ENCODE measurements at places on chromosomes 3 and 15.

GRCh38 chr3:11084098-11084497 is 70.2 kb upstream of the HRH1 start:
- ATAC-seq = peak; percentile 15

DNA sequence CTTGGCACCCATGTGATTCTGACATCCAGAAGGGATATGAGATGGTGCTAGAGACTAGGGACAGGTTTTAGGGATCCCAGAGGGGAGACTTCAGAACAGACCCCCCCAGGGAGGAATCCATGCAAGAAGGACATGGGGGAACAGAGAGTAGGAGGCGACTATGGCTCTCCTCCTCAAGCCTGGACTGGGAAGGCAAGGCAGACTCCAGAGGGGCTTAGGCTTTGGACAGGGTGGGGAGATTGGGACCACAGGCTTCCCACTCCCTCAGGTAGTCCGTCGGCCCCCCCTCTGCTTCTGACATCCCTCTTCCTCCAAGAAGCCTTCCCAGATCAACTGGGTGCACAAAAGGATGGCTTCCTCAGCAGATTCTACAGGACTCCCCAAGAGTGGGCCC is 3.0 kb upstream of the VIPR1 start:
- ATAC-seq = no peak

DNA sequence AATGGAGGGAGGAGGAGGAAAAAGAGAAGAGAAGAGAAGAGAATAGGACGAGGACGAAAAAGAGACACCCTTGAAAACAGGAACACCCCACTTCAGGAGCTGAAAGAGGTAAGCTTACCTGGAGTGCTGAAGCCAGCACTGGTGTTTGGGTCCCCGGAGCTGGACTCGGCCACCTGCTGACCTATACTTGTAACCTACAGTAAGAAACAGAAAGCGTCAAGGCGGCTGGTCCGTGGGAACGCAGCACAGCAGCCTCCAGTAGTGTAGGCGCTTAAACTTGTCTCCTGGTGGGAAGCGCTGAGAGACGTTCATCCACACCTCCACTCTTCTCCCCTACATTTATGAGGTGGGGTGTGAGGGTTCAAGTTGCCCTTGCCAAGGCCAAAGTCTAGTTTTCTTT is 141.0 kb downstream of the NSMCE3 start:
- ATAC-seq = no peak

DNA sequence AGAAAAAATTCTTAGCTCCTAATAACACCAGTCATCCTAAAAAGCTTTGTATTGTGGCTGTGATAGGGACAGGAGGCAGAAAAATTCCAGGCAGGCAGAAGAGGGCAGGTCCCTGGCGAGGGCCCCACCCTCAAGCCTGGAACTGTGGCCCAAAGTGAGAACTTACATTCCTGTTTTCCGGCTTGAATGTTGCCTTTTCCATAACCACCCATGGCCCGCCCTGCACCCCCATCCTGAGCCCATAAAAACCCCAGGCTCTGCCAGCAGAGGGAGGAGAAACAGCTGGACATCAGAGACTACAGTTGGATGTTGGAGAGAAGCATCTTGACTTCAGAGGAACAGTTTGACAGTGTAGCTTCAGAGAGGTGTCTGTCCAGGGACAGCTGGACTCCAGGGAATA is 37.3 kb downstream of the SLCO2A1 start:
- no peak for ATAC-seq

GRCh38 chr3:70085613-70086012 is 86.1 kb downstream of the SAMMSON start:
- no peak for ATAC-seq

- no peak for ATAC-seq
Measured at GRCh38 chr3:152356870-152357276, 88.1 kb downstream of the MBNL1 start.

GRCh38 chr3:13053893-13054292 is 19.3 kb downstream of the IQSEC1 start:
- no peak for ATAC-seq

- ATAC-seq = no peak
Measured at GRCh38 chr3:110808630-110809029, 263.0 kb upstream of the NECTIN3 start.

- no peak for ATAC-seq
Measured at GRCh38 chr3:84318273-84318809, 640.4 kb upstream of the CADM2 start.

- ATAC-seq = no peak
Measured at GRCh38 chr3:112143689-112144088, 10.6 kb upstream of the GCSAM start.

DNA sequence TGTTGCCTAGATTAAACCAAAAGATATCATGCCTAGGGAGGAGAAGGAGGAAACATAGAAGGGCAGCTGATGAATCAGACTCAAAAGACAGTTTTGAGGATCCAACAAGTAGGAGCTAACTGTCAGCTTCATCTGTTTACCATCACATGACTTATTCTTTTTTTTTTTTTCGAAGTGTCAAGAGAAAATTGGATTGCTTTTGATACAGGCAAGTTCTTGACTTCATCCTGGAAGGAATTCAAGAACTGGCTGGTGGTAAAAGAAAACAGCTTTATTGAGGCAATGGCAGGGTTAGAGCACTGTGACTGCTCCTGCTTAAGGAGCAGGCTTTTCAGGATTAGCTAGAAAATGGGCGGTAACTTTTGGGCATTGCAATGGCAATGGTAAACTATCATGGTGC is 227.5 kb upstream of the KCNMB2 start:
- ATAC-seq = no peak

DNA sequence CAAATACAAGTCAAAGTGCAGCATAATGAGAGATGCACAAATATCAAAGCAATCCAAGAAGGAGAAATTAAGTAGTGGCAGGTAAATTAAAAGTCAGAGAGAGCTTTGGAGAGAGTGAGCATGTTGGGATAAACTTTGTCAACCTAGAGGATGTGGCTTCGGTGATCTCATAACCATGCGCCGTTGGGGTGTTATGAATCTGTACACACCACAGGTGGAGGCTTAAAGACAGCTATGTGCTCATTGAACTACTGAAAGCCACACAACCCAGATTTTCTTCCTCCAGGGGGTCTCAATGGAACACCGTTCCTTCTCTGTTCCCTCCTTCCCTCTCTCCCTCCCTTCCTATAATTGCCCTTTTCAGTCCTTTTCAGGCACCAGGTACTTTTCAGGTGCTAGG is 52.0 kb downstream of the SUCNR1 start:
- no peak for ATAC-seq

DNA sequence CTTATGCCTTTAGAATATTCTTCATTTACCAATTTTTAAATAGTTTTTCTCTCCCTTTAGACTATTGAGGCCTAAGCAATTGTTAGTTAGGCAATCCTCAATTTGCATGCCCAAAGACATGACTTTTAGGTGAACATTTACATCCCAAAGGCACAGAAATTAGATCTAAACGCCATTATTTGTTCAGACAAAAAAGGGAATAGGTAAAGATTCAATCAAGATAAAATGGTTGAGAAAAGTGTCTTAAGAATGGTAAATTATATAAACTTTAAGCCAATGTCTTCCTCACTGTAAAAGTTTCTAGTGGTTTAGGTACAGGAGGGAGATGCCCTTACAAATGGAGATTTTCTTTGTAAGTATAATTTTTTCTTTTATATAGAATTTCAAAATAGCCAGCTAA is 50.2 kb upstream of the MME start:
- ATAC-seq = no peak

- ATAC-seq = peak; percentile 54
Measured at GRCh38 chr15:57559875-57560274, 31.8 kb upstream of the MYZAP start.

- ATAC-seq = peak; percentile 23
Measured at GRCh38 chr3:117079997-117080396, 370.4 kb downstream of the TUSC7 start.

GRCh38 chr3:135451037-135451785 is 514.3 kb upstream of the PPP2R3A start:
- ATAC-seq = no peak

GRCh38 chr15:31270767-31271166 is 55.9 kb upstream of the KLF13 start:
- no peak for ATAC-seq

- no peak for ATAC-seq
Measured at GRCh38 chr3:175307642-175308041, 448.5 kb downstream of the NAALADL2 start.

DNA sequence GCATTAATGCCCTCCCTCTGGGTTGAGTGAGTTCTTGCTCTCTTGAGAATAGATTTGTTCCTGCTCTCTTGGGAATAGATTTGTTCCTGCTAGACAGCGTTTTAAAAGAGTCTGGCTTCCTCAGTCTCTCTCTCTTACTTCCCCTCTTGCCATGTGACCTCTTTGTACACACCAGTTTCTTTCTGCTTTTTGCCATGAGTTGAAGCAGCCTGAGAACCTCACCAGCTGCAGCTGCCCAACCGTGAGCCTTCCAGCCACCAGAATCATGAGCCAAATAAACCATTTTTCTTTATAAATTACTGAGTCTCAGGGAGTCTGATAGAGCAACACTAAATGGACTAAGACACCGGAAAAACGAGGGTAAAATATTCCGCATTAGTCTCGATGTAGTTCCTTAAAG is 253.6 kb downstream of the CNTN6 start:
- no peak for ATAC-seq

DNA sequence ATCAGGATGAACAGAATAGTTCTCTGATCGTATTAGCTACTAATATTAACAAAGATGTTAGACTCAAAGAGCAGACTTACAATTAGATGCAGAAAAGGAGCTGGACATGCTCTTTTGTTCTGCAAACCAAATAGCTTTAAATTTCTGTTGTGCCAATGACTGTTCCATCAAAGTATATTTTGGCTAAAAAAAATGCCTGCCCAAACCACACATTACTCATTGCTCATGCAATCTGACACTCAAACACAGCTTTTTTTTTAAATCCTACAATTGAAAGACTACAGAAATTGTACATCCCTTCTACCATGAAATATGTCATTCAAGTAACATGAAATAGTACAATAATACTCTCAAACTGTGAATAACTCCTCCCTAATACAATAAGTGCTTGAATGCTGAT is 48.6 kb downstream of the SHOX2 start:
- ATAC-seq = no peak

DNA sequence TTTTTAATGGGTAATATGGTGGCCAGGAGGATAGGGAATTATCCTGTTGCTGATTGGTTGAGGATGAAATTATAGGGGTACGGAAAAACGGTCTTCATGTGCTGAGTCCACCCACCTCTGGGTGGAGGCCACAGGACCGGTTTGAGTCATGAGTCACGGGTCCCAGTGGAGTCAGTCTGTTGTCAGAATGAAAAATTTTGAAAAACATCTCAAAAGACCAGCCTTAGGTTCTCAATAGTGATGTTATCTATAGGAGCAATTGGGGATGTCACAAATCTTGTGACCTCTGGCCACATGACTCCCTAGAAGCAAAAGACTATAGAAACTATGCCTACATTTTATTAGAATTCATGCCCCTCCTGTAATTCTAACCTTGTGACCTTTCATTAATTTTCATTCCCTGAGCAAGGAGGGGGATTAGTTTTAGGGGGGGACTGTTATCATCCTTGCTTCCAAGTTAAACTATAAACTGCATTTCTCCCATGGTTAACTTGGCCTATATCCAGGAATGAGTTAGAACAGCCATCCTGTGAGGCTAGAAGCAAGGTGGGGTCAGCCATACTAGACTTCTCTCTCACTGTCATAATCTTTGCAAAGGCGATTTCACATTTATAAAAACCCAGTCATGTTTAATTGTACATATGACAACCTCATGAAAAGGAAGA is 101.2 kb downstream of the TCF12 start:
- ATAC-seq = no peak

DNA sequence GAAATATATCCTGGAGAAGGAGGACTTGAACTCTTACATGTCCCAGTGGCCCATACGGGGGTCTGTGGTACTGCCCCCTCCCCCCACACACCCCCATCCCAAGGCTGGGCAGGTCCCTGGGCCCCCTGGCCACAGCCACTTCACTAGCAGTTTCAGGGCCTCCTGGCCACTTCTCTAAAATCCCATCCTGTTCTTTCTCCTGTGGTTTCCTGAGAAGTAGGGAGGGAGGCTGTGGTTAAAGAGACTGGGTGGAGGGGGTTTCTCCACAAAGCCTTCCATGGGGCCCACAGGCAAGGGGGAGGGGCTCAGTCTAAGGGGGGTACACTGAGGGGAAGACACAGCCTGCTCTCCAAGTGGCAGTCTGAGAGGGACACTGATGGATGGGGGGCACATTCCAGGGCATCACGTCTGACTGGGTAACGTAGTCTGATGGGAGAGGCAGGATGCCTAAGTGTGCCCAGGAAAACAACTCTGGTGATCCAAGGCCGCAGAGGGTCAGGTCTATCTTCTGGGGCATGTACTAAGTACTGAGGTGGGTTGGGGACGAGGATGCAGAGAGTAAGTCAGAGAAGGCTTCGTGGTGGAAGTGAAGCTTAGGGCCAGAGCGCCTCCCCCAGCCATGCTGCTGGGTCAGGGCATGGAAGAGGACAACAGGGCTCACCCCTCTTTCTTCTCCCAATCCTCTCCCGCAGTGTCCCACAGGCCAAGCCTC is 48.0 kb upstream of the C15orf39 start:
- no peak for ATAC-seq

GRCh38 chr15:77059786-77060361 is 11.0 kb downstream of the TSPAN3 start:
- no peak for ATAC-seq

DNA sequence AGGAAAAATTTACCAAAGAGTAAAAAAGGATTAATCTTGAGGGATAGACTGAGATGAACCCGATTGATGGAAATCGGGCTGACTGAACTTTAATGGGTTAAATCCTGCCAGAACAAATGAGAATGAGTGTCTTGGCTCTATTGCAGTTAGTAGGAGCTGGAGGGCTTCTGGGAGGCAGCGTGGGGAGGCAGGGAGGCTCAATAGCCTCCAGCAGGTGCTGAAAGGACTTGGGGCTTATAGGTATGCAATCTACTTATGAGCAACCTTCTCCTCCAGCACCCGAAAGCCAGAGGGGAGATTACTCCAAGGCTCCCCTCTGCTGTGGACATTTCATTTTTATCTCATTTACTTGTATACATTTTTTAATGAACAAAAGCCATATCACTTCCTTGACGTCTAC is 1.0 kb upstream of the CRYBG3 start:
- no peak for ATAC-seq

DNA sequence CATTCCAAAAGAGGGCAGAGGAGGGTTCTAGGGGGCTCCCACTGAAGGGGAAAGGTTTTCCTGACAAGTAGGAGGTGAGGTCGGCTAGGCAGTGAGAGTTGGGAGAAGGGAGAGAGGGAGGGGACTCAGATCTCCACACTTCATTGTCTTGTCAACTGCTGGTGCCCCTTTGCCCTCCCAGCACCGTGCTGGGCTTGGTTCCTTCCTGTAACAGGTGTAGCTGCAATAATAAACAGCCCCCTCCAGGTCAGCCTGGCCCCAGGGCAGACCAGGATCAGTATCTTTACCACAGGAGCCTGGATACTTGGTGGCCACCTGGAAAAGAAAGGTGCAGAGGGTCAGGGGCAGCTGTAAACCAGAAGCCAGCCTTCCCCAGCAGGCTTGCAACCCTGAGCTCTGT is 2.9 kb upstream of the KCTD6 start:
- ATAC-seq = no peak

GRCh38 chr3:170634663-170635384 is 48.9 kb upstream of the SLC7A14 start:
- ATAC-seq = peak; percentile 55

All from motor neuron (in vitro differentiated cells).